ENCODE measurements at places on chromosomes 6 and 20. TPM values are rescaled to one million over a fixed set of nuclear protein-coding genes. Genes with fewer than 3 reads are reported as not detected.

Gene LRRN4
- 62.3 TPM for total RNA-seq

Gene SLC22A16
- 1.3 TPM for total RNA-seq

Gene GPR6
- not detected for total RNA-seq

Gene ERVFRD-1
- 0.18 TPM for total RNA-seq

DNA sequence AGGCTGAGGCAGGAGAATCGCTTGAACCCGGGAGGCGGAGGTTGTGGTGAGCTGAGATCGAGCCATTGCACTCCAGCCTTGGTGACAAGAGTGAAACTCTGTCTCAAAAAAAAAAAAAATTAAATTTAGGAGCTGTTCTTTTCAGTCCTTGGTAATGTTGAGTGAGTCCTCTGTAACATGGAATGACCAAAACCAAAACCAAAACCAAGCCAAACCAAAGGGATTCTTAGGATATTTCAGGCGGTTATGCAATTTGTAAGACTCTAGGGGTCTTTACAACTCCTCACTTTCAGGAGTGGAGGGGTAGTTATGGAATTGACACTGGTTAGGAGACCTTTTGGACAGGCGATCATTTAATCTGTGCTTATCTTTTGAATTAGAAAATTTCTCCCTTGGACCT lies 15.8 kb downstream of the TIAM2 start:
- peaks cover 3% of the 10 kb centered on the region for H3K4me1 ChIP-seq
- H3K4me3 ChIP-seq = no peak overlapping the region
- DNase-seq = no peak
- H3K27ac ChIP-seq = no peak overlapping the region
- H3K36me3 ChIP-seq = no peaks in the 10 kb centered on the region
- H3K27me3 ChIP-seq = no peaks in the 10 kb centered on the region

DNA sequence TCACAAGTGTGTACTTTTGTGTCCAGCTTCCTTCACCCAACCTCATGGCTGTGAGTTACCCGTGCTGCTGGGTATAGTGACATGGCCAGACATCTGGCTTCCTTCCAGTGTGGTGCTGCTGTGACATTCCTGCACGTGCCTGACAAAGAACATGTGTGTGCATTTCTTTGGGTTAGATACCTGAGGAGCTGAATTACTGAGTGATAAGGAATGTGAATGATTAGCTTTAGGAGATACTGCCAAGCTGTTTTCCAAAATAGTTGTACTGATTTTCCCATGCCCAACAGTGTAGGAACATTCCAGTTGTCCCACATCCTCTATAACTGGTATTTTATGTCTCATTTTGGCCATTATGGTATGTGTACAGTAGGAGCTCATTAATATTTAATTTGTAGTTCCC lies 132.5 kb downstream of the PREX1 start:
- peak overlapping the region; percentile 5 for H3K4me3 ChIP-seq
- peaks cover 17% of the 10 kb centered on the region for H3K4me1 ChIP-seq
- no peak for DNase-seq
- H3K27ac ChIP-seq = no peak overlapping the region

GRCh38 chr6:157221817-157222175 lies 101.5 kb downstream of the TMEM242 start:
- no peaks in the 10 kb centered on the region for H3K27me3 ChIP-seq
- DNase-seq = no peak

DNA sequence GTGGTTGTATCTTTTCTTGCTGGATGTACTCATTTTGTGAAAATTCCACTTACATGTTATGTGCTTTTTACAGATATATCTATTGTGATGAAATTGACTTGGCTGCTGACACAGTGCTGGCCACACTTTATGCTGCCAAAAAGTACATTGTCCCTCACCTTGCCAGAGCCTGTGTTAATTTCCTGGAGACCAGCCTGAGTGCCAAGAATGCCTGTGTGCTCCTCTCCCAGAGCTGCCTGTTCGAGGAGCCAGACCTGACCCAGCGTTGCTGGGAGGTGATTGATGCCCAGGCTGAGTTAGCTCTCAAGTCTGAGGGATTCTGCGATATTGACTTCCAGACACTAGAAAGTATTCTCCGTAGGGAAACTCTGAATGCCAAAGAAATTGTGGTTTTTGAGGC lies 4.9 kb downstream of the BTBD3 start:
- H3K36me3 ChIP-seq = peaks cover 17% of the 10 kb centered on the region
- DNase-seq = no peak

- no peaks in the 10 kb centered on the region for H3K27me3 ChIP-seq
- H3K36me3 ChIP-seq = peaks cover 3% of the 10 kb centered on the region
Observed at GRCh38 chr20:10461495-10461894, 26.4 kb downstream of the SLX4IP start.

Measured in lung (tissue), 17 donors.